ENCODE measurements at places on chromosomes 5 and 9.

- no peak for DNase-seq
Observed at GRCh38 chr9:127990554-127990953, 9.8 kb upstream of the EEIG1 start.

- peak; percentile 25 for DNase-seq
Observed at GRCh38 chr5:7886849-7887475, 18.0 kb downstream of the MTRR start.

- peak; percentile 70 for DNase-seq
Observed at GRCh38 chr9:111005746-111006470, 32.4 kb downstream of the LPAR1 start.

GRCh38 chr9:18775930-18776329 lies 257.1 kb downstream of the SAXO1 start:
- DNase-seq = no peak

GRCh38 chr9:124743686-124744348 lies 27.3 kb downstream of the NR6A1 start:
- DNase-seq = peak; percentile 35

GRCh38 chr9:93059011-93059714 lies 662 bp downstream of the SUSD3 start:
- no peak for DNase-seq

GRCh38 chr5:15959370-15960164 lies 220.0 kb downstream of the MARCHF11 start:
- peak; percentile 55 for DNase-seq

GRCh38 chr5:100647461-100648230 lies 112.5 kb downstream of the FAM174A start:
- no peak for DNase-seq

DNA sequence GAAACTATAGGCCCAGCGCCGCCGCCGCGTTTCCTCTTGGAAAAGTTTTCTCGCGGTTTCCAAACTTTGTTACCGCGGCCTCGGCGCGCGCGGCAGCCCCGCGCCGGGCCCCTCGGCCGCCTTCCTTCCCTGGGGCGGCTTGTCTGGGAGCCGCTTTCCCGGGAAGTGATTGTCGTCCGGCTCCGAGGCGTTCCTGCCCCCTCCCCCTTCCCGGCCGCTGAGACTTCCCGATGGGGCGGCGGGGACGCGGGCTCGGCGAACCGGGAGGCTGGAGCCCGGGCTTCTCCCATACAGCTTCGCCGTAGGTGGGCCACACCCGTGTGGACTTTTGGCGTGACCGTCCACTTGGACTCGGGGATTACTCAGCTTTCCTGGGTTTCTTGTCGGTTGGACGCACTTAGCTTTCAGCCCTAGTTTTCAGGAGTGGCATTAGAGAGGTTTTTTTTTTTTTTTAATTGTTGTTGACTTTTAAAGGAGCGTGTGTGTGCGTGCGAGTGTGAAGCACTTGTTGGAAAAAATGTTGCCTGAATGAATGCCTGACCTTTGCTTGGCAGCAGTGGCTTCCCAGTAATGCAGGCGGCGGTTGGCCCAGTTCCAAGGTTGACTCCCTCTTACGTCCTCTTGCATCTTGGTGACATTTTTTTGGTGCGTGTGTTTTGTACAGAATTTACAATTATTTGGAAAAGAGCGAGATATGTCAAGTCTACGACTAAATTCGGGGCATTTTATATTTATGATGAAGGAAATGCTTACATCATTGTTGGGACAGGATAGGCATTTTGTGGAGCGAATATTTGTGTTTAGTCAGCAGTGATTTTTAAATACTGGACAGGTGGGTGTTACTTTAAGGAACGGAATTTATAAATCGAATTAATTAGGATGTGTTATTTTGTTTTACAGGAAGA lies 821 bp downstream of the CTNNA1 start:
- peak; percentile 95 for DNase-seq

- DNase-seq = no peak
Observed at GRCh38 chr5:153823036-153823435, 215.7 kb downstream of the FAM114A2 start.

- DNase-seq = no peak
Observed at GRCh38 chr5:123206618-123207017, 117.6 kb downstream of the PRDM6 start.

- no peak for DNase-seq
Observed at GRCh38 chr5:176639981-176640380, 7.3 kb upstream of the TSPAN17 start.

DNA sequence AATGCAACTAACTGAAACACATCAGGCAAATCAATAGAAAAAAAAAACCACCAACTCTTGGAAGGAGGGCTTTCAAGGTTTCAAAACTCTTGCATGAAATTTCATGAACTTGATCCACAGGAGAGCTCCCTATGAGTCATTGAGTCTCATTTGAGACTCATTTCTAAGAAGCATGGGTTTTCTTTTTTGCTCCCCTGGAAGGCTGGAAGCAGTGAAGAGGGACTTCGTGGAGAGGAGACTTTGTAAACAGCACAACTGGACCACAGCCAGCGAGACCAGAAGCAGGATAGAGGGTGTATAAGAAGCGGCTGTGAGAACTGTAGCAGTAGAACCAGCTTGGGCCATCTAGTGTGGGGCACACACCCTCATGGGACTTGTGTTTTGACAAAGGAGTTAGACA lies 41.2 kb upstream of the RAPGEF1 start:
- DNase-seq = no peak

- no peak for DNase-seq
Observed at GRCh38 chr9:81776834-81777233, 87.5 kb upstream of the TLE1 start.

DNA sequence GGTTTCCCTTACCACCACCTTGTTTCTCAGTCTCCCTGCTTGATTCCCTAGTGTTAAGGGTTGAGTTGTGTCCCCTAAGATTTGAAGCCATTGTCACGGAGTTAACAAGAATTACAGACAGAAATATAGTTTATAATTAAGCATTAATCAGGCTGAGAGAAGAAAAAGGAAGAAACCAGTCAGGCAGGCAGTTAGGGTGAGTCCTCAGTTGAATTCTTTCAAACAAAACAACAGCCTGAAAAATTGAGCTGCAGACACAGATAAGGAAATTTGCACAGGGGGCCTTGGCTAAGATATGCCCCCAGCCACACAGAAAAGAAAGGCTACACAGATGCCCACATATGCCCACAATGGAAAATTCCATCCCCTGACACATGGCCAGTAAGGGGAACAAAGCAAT lies 111.7 kb upstream of the RAI14 start:
- no peak for DNase-seq

DNA sequence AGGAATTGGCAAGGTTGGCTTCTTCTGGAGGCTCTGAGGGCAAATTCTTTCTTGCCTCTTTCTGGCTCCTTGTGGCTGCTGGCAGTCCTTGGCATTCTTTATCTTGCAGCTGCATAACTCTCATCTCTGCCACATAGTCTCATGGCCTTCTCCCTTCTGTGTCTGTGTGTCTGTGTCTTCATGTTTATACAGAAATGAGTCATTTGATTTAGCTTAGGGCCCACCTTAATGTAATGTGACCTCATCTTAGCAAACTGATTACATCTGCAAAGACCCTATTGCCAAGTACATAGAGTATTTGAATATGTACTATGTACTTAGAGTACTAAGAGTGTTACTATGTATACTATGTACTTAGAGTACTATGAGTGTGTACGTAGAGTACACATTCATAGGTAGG lies 122.5 kb downstream of the RFK start:
- DNase-seq = no peak
